ENCODE measurements at places on chromosomes 5 and 9.

DNA sequence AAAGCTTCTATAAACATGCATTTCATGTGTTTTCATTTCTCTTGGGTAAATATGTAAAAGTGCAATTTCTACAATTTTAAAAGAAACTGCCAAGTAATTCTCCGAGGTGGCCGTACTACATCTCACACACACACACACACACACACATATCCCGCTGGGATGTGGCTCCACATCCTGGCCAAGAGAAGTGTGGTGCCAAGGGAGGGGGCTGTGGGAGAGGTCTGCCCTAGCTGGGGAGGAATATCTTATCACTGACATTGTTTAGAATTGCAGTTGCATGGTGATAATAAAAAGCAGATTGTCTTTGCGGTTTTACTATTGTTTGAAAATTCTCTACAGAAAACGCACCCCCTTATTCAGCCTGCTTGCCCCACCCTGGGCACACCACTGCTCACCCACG lies 558.4 kb downstream of the BNC2 start:
- DNase-seq, result no peak

DNA sequence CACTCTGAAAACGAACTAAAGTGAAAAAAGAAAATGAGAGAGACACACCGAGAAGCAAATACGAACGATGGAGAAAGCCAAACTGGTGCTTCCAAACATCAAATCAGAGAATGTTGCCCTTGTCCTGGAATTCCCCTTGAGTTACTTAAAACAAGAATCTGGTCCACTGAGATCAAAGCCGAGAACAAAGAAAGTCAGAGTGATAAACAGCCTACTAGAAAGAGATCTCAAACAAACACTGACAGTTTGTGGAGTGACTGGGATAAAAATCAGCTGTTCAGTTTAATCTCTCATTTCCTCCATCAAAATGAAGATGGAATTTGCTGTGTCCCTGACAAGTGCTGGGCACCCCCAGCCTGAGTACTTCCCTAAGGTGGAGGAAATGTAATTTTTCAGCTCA lies 582.6 kb downstream of the NR2F1-AS1 start:
- no peak for DNase-seq

- DNase-seq, result no peak
Observed at GRCh38 chr9:27473111-27473529, 51.0 kb upstream of the IFNK start.

DNA sequence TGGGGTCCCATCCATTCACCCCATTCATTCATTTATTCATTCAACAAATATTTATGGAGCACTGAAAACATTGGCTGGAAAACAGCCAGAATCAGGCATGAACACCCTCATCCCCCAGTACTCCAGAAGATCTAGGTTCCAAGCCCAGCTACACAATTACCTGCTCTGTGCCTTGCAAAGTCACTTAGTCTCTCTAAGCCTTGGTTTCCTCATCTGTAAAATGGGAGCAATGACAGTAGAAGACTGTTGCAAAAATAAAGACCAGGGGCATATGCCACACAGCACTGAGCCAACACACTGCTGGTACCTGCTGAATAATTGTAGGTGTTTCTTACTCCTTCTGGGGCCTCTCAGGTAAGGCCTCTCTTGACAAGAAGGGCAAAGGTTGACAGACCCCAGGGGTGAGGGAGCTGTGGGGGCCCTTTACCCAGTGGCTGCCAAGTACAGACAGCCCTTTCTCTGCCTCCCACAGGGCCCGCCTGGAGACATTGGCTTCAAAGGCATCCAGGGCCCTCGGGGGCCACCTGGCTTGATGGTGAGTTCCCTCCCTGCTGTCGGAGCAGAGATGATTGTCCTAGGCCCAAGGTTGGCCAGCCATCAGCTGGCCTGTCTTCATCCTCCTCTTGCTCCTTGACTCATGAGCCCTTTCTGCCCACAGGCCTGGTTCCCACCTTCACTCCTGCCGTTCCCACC lies 22.6 kb upstream of the ORM1 start:
- no peak for DNase-seq

DNA sequence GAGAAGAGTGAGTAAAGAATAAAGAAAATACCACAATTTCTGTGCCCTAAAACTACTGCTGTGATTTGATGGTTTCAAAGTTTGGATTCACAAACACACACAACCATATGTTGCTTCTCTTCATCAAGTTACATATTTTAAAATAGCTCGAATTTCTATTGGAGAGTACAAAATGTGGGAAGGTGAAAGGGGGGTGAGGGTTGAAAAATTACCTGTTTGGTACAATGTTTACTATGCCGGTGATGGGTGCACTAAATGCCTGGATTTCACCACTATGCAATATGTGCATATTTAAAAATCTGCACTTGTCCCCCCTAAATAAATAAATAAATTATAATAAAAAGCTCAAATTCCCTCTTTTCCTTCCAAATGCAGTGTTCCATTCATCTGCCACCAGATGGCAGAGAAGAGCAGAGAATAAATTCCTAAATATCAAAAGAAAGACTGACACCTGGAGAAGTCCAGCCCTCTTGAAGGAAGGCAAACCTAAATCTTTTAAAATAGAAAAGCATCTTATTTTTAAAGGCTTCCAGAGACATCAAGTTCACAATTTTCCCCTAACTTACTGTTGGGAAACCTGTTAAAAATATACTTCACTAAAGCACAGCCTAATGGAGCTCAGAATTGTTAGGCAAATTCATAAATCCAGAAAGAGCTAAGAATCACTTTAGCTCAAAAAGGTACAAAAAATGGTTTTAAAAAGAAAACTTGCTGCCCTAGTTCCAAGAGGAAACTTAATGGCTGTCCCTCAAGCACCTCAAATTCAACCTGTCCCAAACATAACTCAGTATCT lies 24.8 kb upstream of the HNRNPA0 start:
- no peak for DNase-seq

DNA sequence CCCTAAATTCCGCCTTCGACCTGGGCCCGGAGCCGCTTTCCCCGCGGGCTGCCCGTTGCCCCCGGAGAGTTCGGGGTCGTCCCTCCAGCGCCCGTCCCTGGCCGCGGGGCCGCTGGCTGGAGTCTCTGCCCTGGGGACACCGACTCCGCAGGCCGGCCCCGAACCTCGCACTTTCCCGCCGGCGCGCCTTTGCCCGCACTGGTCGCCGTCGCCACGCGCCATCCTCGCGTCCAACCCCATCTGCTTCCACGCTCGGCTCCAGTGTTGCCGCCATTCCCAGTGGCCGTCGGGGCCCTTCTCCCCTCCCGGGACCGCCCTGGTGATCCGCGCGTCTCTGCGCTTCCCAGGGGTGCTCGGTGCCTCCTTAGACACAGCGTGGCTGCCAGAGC lies 11.0 kb downstream of the LHX3 start:
- no peak for DNase-seq

- no peak for DNase-seq
Observed at GRCh38 chr5:90351101-90351500, 58.5 kb downstream of the CETN3 start.

DNA sequence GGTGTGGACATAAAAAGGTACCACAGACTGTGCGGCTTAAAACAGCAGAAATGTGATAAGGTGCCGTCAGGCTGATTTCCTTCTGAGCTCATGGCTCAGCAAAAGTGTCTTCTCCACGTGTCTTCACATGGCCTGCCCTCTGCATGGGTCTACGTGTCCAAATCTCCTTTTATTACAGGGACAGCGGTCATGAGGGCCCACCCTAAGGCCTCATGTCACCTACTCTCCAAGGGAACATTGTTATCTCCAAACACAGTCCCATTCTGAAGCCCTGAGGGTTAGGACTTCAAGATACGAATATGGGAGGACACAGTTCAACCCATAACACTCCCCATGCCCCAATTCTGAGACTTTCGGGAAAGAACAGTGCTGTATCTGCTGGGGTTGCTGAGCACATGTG lies 35.2 kb downstream of the COL23A1 start:
- DNase-seq, result no peak

- DNase-seq, result no peak
Observed at GRCh38 chr9:6431038-6431437, 18.0 kb downstream of the UHRF2 start.

- no peak for DNase-seq
Observed at GRCh38 chr5:55154873-55155272, 5.1 kb upstream of the GPX8 start.

GRCh38 chr9:136906266-136906665 lies 19.9 kb downstream of the TRAF2 start:
- DNase-seq, result no peak

GRCh38 chr9:72990397-72991182 lies 37.7 kb upstream of the ALDH1A1 start:
- DNase-seq, result no peak

DNA sequence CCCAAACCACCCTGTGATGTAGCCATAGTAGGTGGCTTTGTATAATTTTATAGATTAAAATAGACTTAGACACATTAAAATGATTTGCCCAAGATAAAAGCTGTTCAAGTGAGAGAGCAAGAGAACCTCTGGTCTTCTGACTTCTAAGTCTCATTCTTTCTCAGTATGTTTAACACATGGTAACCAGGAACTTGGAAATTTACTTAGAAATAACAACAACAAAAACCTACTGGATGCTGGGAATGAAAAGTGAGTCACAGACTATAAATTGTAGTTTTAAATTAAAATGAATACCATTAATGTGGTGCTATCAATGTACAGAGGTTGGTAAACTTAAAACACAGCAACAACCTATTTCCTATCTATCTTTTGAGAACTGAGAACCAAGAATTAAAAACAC lies 30.4 kb downstream of the HMGCR start:
- no peak for DNase-seq

All from T-helper 2 cell (primary cell).